ENCODE measurements at places on chromosomes 11 and 22.

DNA sequence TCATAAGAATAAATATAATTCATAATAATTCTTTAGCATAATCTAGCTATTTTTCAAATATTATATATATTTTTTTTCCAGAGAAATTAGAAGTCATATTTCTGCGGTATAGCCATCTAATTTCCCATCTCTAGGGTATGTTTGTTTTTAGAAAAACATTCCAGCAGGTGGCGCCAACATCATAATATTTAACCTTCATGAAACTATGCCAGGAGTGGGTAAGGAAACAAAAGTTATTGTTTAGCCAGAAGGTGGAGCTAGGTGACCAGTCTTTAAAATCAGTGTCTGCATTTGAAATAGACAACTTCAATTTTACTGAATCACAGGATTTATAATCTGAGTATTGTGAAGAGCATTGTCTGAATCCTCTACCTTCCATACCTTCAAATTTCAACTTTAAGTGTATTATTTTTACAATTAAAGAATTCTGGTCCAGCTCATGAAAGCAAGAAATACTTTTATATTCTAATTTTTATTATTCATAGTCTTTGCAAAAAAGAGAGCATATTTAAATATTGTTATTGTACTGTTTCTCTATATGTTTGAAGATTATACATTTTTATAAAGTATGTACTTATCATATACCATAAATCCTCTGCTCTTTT is 15.7 kb upstream of the CCDC179 start:
- peak; percentile 81 for DNase-seq

- no peak for DNase-seq
Observed at GRCh38 chr11:1389932-1390568, at the start of gene BRSK2. Gene BRSK2 (plus strand): TSS chr11:1389934. CDS start chr11:1390285, 351 bp downstream.

- DNase-seq, result no peak
Observed at GRCh38 chr11:10607462-10608132, 39.1 kb upstream of the LYVE1 start.

GRCh38 chr11:64759131-64759721 is 548 bp downstream of the PYGM start:
- DNase-seq, result no peak

GRCh38 chr22:31241936-31242335 is 29.8 kb downstream of the LIMK2 start:
- DNase-seq, result peak; percentile 63

DNA sequence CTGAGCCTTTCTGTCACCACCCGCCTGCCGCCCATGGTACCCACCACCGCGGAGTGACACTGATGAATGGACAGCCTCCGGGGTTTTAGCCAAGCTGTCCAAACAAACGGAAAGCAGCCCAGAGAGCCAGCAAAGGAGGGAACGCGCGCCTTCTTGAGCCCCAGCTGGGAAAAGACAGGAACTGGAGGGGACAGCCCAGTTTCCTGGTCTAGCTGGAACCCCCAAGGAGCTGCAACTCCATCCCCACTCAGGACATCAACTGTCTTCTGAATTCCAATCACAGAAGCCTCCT is 33.7 kb downstream of the SHISAL1 start:
- DNase-seq, result no peak

GRCh38 chr11:77166021-77166420 is 38.0 kb downstream of the MYO7A start:
- no peak for DNase-seq

DNA sequence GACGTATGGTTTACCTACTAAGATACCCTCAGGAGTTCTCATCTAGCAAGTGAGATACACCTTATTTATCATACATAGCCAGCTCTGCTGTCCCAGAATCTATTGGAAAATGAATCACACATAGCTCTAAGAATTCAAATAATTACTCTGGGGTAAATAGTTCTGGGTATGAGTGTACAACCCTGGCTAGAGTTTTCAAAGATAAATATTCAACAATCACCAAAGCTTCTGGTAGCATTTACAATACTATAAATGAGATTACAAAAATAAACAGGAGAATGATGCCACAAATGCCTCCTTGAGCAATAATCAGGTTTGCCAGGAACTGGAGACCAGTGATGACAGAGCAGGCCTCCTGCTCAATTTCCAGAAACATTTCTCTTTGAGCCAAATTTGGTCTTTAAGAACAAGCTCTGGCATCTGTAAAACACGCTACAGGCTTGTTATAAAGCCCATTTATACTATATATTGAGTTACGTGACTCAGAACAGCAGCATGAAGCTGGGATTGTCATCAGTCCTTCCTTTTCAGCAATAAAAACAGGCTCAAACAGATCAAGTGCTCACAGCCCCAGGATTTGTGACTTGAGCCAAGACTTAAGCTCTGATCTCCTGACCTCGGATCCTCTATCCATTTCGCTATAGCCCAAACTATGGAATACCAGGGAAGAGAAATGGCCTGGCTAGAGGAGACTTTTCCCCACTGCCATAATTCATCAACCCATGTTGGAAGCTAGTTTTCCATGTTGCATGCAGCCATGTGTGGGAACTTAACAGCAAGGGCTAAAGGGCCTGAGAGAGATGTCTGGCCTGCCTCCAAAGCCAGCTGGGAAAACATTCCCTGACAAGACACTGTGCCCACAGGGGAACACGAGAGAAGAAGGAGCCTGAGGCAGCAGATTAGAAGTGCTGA is 19.7 kb downstream of the RAB30 start:
- peak; percentile 93 for DNase-seq

DNA sequence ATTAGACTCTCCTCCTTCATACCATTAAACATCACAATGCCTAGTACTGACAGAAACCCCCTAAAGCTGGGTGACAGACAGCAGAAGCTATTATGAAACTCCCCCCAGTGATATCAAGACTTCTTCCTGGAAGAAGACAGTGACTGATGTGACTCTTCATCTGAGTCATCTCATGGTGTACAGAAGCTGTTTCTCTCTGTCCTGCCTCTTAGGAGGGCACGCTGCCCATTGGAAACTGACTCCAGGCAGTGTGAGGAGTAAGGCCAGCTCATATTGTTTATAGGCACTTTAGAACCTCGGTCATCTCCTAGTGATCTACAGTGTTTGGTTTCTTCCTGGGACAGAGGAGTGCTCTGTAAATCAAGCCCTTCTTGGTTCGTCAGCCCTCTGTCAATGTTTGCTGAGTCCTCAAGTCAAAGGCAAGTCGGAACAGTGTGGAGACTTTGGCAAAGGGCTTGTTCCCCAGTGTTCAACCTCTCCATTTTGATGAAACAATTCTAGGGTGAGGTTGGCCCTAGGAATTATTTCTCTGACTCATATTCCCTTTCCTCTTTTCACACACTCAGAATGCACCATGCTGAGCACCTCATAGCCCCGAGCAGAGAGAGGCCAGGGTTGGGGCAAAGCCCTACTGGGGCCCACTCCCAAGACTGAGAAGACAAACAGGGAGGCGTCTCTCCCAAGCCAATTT is 172.5 kb upstream of the TMEM45B start:
- peak; percentile 75 for DNase-seq

- no peak for DNase-seq
Observed at GRCh38 chr22:44640618-44641155, 61.3 kb upstream of the PRR5 start.

- peak; percentile 80 for DNase-seq
Observed at GRCh38 chr11:110123003-110123402, 29.8 kb downstream of the ZC3H12C start.

GRCh38 chr11:113992459-113993110 is 17.7 kb downstream of the HTR3A start:
- DNase-seq, result no peak

DNA sequence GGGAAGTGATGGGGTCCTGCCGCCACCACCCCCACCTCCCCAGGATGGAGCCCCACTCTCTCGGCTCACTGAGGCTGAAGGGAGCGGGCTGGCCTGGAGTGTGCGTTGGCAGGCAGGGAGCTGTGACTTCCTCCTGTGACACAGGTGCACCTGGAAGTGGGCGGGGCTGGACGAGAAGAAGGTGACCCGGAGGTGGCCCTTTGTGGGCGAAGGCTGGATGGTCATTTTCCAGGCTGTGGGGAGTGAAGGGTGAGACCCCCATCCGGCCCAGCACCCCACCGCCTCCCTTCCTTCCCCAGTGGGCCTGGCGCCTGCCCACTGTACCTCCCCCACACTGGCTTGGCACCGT is 15.3 kb downstream of the IL17REL start:
- DNase-seq, result no peak

- peak; percentile 30 for DNase-seq
Observed at GRCh38 chr11:85170184-85170583, 457.0 kb downstream of the DLG2 start.

DNA sequence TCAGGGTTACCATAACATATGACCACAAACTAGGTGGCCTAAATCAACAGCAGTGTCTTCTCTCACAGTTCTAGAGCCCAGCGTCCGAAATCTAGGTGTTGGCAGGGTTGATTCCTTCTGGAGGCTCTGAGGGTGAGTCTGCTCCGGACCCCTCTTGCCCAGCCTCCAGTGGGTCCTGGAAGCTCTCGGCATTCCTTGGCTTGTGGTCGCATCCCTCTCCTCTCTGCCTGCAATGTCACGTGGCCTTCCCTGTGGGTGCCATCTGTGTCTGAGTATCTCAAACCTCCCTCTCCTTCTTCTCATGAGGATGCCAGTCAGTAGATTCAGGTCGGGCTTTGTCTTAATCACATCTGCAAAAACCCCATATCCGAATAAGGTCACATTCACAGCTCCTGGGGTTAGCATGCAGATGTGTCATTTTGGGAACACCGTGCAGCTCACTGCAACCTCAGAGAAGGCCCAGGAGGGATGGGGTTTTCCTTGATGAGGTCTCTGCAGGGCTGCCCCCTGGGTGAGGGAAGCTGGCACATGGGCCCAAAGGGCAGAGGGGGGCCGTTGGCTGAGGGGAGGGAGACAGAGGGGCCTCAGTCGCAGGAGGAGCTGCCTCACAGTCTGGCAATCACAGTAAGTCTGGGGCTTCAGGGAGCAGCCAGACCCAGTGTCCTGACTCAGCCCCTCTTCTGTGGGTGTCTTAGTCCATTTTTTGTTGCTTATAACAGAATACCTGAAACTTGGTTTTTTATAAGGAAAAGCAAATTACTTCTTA is 41.2 kb downstream of the PARVG start:
- DNase-seq, result no peak

- no peak for DNase-seq
Observed at GRCh38 chr11:2750101-2750681, 50.4 kb upstream of the KCNQ1OT1 start.

DNA sequence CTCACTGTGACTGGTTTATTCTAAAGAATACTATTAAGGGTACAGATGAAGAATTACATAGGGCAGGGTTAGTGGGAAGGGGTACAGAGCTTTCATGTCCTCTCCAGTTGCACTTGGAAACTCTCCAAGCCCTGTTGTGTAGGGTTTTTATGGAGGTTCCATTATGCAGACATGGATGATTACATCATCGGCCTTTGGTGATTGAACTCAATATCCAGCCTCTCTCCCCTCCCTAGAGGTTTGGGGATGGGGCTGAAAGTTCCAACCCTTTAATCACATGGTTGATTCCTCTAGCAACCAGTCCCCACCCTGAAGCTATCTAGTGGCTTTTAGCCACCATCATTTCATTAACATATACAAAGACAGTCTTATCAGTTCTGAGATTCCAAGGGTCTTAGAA is 472.6 kb downstream of the BUD13 start:
- no peak for DNase-seq

- no peak for DNase-seq
Observed at GRCh38 chr22:43860126-43860525, 2.2 kb downstream of the SULT4A1 start.

DNA sequence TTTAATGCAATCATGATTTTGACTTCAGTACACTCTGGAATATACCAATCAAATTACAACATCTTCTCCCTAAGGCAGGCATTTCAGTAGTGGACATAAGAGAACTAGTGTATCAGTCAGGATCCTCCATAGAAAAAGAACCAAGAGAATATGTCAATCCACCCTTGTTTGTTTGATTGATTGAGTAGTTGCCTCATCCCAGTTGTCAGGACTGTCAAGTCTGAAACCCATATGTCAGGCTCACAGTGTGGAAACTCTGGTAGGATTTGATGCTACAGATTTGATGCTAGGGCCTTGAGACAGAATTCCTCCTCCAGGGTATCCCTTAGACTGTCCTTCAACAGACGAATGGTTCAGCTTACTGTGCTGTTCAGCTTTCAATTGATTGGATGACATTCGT is 375.0 kb downstream of the ETS1 start:
- no peak for DNase-seq

DNA sequence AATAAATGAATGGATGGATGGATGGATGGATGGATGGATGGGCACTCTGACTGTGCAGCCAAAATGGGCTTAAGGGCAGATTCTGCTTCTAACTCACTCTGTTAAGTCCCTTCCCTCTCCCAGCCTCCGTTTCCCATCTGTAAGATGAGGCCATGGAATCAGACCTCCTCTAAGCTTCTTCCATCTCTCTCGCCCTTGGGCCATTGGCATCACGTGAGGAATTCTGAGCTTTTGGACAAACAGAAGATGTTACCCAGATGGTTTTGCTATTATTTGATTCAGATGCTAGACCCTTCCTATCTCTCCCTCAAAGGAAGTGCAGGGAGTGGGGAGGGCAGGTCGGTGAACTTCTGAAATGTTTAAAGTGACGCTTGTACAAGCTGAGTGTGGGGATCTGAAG is 4.0 kb upstream of the CYTH4 start:
- DNase-seq, result peak; percentile 23

DNA sequence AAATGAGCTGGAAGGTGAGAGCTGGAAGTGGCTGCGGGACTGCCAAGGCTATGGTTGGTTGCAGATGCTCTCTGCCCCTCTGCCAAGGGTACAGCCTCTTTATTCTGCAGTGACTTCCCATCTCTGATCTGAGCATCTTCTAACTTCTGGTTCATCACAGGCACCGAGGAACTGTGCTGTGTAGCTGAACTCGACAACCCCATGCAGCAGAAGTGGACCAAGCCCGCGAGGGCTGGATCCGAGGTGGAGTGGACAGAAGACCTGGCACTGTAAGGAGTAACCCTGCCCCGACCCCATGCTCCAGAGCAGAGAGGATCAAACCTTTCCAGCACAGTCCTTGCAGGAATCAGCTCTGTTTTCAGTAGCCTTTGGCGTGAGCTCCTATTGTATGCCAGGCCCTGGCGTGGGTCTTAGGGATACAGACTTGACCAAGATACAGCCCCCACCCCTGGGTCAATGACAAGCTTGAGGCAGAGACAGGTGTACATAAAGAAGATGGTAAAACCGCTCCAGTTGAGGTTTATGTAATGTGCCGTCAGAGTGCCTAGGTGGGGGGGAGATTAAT is 4.3 kb downstream of the C2CD2L start:
- DNase-seq, result no peak

DNA sequence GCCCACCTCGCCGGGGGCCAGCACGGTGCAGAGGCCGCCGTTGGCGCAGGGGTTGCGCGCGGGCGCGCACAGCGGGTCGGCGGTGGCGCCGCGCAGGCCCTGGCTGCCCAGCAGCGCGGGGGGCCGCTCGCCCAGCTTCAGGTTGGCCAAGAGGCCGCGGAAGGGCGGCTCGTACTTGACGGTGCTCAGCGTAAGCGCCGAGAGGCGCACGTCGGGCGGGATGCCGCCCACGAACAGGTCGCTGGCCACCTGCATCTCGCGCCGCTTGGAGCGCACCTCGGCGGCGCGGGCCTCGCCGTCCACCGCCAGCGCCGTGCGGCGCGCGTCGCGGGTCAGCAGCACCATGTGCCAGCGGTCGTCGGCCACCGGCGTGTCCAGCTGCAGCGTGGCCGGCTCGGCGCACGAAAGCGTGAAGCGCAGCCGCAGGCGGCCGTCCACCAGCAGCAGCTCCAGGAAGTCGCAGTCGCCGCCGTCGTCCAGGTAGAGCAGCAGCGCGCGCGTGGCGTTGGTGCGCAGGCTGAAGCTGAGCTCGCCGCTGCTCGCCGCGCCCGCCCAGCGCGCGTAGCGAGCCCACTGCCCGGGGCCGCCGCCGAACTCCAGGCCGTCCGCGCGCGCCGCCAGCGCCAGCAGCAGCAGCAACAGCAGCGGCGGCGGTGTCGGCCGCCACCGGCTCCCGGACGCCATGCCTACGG is 9.8 kb downstream of the NRXN2 start:
- no peak for DNase-seq
